ENCODE measurements at places on chromosomes 5 and 9. TPM values are rescaled to one million over a fixed set of nuclear protein-coding genes. Genes with fewer than 3 reads are reported as not detected.

- no peak for DNase-seq
Measured at GRCh38 chr9:116067566-116067965, 86.0 kb upstream of the PAPPA start.

DNA sequence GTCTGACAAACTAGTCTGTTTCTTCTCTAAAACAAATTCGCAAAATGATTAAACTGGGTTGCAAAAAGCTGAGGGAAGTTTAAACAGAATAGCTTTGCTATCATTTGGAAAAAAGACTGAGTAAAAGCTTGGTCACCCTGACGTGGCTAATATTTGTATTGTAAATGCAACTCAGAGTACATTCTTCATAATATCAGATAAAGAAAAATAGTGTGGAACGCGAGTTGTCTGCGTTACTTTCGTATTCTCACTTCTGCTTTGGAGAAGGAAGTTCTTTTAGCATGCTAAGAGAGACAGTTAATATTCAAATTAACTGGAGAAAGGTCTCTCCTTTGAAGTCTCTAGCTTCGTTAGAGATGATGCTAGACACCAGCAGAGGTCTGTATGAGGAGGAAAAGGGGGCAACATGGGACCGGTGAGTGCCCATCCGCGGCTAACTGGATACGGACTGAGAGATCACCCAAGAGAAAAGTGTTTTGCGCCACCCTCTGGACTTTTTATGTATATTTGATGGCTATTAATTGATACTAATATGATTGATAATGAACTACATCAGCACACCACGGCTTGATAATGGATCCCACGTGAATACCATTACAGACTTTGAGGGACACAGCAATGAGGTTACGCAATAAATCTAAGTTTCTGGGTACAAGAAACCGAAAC lies 2.9 kb upstream of the CNTRL start:
- DNase-seq: no peak

- no peak for DNase-seq
Measured at GRCh38 chr9:97362777-97363545, 48.9 kb upstream of the TDRD7 start.

DNA sequence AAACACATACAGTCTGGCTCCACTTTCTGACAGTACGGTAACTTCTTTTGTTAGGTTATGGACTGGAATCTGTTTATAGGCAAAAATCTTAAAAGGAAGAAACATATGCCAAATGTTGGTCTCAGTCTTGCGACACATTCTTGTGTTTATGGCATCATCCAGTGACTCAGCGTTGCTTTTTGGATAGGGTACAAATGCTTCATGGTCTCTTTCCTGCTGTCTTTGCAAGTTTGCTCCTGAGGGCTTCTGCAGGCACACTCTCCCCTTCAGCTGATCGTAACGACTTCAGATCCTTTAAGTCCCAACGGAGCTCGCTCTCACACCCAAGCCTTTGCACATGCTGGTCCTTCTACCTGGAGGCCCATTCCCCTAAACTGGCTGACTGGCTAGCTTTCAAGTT lies 23.6 kb upstream of the TNFSF8 start:
- DNase-seq: no peak

- no peak for DNase-seq
Measured at GRCh38 chr9:7542693-7543092, 256.9 kb downstream of the DMAC1 start.

GRCh38 chr9:8815931-8816330 lies 1016.4 kb upstream of the DMAC1 start:
- DNase-seq: no peak

- no peak for DNase-seq
Measured at GRCh38 chr5:173598686-173599085, 17.8 kb downstream of the BOD1 start.

TRAPPC13 gene
- polyA plus RNA-seq: 26.5 TPM

KYAT1 gene
- 31.0 TPM for polyA plus RNA-seq

SLC6A3 gene
- 0.58 TPM for polyA plus RNA-seq

DNA sequence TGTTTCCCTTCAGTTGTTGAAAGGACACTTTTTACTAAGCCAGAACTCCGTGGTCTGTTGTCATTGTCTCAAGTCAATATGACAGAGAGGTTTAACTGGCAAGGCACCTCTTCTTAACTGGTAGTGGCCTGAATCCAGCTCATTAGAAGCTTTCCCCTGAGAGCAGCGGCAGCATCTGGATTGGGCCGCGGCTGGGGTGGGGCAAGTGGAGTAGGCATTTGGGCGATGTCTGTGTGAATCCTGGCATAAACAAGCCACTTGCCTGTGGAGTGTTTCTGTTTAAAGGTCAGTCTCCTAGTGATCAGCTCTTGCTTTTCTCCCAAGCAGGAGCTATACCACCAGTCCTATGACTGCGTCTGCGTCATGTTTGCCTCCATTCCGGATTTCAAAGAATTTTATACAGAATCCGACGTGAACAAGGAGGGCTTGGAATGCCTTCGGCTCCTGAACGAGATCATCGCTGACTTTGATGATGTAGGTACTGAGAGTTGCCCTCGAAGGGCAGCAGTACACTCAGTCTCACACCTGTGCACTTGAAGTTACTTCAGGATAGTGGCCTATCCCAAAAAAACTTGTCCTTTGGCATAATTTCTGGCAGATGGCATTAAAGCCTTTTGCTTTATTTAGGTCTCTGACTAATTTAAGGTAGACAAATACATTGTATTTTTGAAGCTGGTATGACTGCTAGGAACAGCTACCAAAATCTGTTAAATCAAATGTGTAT lies 48.9 kb downstream of the CFAP90 start:
- DNase-seq: no peak

ACSL6 gene
- 2.1 TPM for polyA plus RNA-seq

ADGRD2 gene
- not detected for polyA plus RNA-seq

DNAJB5 gene
- polyA plus RNA-seq: 12.8 TPM

DNA sequence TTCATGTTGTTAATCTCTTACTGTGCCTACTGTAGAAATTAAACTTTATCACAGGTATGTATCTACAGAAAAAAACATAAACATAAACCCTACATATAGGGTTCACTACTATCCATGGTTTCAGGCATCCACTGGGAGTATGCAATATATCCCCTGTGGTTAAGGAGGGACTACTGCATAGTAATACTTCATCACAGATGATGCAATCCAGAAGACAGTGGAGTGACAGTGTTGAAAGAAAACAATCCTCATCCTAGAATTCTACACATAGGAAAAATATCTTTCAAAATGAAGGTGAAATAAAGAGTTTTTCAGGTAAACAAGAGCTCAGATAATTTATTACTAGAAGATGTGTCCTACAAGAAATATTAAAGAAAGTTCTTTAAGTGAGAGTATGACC lies 105.9 kb downstream of the HOMER1 start:
- no peak for DNase-seq

DNA sequence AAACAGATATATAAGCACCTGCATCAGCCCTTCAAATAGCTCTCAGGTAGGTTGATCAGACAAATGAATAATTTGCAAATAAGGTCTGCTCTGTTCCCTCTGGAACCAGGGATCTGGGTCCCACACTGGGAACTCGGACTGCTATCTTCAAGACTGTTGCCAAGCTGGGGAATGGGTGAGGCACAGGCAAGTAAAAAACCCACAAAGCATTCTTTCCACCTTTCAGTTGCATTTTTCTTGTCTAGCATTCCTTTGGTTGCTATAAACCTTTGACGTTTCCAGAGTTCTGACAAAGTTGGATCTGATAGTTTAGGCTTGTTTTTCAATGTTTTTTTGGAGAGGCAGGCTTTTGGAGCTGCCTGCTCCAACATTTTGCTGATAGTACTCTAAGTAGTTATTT lies 20.1 kb downstream of the FBXL17 start:
- DNase-seq: no peak

- no peak for DNase-seq
Measured at GRCh38 chr5:16454686-16455085, 10.9 kb downstream of the ZNF622 start.

DNA sequence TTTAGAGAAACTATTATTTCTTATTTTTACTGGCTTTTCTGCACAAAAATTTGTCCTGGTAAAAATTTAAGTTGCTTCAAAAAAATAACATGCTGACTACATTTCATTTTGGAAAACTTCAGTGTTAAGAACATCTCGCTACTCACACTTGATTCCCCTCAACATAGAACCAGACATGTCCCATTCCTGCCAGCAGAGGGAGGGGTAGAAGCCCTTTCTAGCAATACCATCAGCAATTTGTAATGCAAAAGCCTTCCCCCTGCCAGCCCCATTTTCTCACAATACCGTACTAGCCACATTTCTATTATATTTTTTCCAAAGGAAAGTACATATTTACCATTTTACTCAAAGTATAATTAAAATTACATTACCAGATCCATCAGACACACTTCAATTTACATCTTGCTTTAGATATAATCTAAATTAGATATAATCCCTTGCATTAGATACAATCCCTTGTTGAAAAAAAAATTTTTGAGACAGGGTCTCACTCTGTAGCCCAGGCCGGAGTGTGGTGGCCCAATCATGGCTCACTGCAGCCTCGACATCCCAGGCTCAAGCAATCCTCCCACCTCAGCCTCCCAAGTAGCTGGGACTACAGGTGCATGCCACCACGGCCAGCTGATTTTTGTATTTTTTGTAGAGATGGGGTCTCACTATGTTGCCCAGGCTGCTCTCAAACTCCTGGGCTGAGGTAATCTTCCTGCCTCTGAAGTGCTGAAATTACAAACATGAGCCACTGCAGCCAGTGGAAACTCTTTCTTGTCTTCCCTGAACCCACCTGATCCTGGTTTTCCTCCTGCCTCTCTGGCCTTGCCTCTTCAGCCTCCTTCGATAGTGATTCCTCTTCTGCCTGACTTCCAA lies 39.6 kb upstream of the IDNK start:
- DNase-seq: peak; percentile 5

- no peak for DNase-seq
Measured at GRCh38 chr5:134053840-134054338, 49.1 kb upstream of the VDAC1 start.

DNA sequence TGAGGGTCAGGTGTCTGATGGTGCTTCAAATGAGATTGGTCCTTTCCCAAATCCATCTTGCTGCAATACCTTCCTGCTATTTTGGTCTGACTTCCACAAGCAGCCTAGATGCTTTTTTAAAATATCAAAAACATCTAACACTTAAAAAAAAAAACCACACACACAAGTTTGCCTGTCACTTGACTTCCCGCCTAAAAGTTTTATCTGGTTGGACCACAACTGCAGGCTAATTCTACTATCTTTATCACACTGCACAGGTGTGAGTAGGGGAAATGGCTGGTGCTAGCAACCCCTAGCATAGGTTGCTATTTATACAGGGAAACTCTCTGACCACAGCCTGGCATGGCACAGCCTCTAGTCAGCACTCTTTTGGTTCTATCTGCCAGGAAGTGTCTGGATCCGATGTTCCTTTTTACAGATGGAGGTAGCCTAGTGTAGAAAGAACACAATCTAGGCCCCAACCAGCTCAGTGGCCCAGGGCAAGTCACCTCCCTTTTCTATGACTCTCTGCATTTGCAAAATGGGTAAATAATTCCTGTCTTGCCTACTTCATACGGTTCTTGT lies at the start of gene HEMGN:
Gene HEMGN (minus strand): TSS at position 92 of the 564 bp plus-strand sequence. CDS start 36 bp downstream, at position 56.
- DNase-seq: no peak

DMRT1 gene
- polyA plus RNA-seq: not detected

DNA sequence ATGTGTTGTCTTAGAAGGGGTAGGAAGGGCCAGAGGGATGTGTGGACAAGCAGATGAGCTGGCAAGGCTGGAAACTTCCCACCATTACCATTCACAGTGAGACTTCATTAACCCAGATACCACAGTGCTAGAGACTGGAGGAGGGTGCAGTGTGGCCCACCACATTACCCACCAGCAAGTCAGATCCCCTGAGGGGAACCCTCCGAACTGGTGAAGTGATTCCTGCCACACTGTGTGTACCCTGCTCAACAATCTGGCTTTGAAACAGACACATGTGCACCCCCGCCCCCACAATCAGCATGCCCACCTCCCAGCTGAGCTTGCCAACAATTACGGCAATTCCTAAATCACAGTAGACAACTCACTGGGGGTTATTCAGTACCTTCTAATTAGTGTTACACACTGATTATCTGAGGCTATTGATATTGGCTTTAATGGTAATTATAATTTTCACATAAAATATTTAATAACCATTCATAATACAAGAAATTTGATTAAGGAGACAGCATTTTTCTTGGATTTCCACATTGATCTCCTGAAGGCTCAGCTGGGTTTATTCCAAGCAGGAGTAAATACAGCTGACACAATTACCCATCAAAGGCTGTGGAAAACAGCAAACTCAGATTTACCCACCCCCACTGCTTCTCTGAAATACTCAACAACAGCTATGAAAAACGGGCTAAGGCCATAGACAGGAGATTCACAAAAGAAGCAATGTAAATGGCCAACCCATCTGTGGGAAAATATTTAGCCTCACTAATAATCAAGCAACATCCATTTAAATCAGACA lies 169.3 kb upstream of the FSTL4 start:
- no peak for DNase-seq

DNA sequence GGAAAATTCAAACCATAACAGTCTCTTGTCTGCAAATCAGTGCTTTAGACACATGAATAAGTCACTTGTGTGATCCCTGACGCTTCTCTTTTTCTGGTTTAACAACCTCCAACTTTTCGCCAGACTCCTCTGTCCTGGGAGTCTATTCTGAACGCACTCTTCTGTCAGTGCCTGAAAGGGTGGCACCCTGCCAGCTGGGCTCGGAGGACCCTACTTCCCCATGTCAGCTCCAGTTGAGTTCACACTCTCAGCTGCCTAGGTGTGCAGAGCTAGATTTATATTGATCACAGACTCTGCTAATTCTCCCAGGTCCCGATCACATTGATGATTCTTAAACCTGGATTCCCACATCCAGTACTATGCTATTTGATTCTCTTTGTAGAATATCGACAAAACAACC lies 649.1 kb downstream of the BNC2 start:
- no peak for DNase-seq

ABLIM3 gene
- polyA plus RNA-seq: 1.2 TPM

- no peak for DNase-seq
Measured at GRCh38 chr9:107486674-107487520, 2.7 kb downstream of the KLF4 start.

- DNase-seq: no peak
Measured at GRCh38 chr5:56585999-56586691, 229.2 kb upstream of the MAP3K1 start.

DNA sequence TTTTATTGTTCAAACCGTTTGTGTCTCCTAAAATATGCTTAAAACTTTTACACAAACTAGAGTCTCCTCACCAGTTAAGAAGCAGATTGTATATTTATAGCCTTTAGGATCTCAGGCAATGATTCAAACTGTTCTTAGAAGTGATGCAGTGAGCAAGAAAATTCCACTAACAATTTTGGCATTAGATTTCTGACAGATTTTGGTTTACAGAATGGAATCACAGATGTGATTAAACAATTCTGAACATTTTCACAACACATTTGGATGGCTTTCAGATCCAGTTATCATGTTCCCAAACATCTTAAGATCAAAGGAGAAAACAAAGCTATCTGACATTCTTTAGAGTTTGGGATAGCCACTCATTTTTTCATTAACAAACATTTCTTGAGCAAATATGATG lies 181.7 kb upstream of the RIOK2 start:
- no peak for DNase-seq

DNA sequence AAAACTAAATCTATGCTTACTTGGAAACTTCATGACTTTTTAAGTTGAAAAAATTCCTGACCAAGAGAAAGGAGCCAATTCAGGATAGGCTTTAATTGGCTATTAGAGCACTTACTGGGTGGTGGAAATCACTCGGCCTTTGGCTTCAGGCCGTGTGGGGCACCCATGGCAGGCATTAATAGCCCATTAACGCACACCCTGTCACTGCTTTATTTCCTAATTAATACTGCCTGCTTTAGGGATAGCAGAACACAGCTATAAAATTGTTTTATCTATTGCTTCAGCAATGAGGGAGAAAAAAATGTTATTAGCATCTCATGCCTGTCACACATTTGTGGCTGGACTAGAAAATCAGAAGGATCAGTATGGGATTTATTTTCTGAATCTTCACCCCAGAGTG lies 58.1 kb downstream of the PSAT1 start:
- DNase-seq: no peak

Measured in left renal cortex interstitium (tissue), 4 donors.